AG10803 (cell line): ENCODE measurements at places on chromosomes 12 and 14.

GRCh38 chr14:98210045-98210672 lies 1061.8 kb downstream of the BCL11B start:
- no peak for DNase-seq

GRCh38 chr14:89498878-89499277 lies 81.8 kb upstream of the FOXN3 start:
- DNase-seq = no peak

DNA sequence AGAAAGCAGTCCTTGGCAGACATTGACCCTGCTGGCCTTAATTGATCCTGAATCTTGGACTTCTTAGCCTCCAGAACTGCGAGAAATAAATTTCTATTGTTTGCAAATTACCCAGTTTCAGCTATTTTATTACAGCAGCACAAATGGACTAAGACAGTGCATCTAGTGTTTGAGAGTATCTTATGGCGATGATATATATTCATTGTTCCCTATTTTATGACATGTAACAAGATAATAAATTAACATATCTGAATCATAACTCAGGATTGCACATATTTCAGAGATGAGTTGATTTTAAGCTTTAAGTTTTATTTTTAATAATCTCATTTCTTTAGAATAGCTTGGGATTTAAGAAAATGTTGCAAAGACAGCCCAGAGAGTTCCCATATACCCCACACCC lies 167.4 kb upstream of the FOXG1 start:
- no peak for DNase-seq

DNA sequence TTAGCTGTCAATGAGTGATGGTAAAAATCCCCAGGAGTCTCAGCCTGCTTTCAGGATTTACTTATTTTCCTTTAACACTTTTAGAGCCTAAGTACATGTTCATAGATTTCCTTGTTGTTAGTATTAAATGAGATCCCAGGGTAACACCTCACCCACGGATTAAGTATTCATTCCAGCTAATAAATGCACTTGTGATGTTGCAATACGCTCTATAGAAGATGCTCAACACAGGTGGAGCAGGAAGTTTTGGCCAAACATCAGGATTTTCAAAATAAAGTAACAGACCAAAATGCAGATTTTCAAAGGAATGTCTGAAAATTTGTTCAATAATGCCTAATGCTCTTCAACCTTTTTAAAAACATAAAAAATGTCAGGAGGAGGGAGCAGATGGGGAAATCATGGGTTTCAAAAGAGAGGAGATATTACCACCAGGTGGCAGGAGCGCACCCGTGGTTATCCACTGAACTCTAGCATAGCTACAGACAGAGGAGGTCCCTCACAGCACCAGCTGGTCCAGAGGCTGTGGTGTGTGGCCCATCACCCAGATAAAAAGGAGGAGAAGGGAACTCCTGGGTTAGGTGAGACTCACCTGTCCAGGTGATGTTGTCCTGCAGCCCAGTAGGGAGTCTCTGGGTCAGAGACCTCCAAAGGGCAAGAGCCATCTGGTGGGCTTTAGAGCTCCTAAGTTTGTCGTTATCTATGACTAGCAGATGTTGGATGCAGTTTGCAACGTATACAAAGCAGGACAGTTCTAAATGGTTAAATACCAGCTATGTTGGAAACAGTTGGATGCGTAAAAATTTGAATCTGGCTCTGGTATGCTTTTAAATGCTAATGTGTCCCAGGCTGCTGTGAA lies 1158.4 kb upstream of the TMEM132C start:
- DNase-seq = peak; percentile 64

- no peak for DNase-seq
Measured at GRCh38 chr14:39673734-39674133, 241.5 kb upstream of the FBXO33 start.

DNA sequence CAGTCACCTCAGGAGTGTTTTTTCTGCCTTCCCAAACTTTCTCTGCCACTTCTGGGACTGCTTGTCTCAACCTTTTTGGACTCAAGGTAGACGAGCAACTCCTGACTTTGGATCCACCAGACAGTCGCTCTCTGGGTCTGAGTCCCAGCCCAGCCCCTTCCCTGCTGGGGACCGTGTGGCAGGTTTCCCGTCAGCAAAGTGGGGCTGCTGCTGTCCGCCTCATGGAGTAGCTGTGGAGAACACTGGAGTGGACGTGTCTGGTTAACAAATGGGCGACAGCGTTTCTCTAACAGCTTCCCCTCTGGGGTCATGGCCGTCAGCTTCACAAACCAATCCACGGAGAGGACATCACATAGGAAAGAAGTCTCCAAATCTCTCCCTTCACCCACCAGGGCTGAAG lies 54.8 kb downstream of the KCTD10 start:
- no peak for DNase-seq

GRCh38 chr14:74942608-74943007 lies 12.8 kb downstream of the PGF start:
- DNase-seq = no peak

DNA sequence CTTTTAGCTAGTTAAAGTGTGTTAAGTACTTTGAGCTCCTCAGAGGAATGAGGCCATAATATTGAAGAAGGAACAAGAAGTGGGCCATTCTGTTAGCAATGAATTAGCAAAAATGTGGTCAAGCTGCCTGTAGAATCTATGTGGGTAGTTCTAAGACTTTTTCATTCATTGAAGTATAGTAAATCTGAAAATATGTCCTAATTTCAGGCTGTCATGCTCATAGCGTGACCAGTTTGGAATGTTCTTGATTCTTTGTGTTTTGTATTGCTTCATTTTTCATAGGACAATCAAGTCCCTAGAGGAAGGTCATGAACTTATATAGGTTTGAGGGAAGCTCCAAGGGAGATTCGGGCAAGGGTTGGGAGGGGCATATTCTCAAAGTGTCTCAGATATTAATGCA lies 11.4 kb downstream of the ATP23 start:
- DNase-seq = no peak

DNA sequence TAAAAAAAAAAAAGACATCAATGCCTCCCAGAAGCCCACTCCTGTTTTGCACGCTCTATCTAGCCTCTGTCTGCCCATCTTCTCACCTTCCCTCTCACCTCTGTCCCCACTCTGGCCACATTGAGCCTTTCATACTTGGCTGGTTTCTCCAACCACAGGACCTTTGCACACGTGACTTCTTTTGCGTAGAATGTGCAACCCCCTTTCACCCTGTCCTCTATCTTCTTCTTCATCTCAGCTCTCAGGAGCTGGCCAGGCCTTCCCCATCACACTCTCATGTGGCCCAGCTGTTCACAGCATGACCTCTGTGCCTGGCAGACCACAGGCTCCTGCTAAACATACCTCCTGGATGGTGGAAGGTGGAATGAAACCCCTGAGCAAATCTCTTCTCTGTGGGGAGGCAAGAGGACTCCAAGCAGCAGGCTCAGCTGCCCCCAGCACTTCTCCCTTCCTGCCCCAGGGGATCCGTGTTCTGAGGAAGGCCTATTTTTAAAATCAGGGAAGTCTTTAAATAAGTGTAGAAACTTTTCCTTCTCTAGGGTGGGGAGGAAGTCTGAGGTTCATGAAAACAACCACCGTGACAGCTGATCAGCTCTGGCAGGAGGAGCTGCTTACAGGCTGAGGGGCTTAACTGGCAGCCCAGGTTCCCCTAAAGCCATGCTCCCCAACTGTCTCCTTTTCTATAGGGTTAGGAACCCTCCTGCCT lies 11.6 kb downstream of the HVCN1 start:
- DNase-seq = no peak

GRCh38 chr12:70823182-70823976 lies 97.2 kb downstream of the PTPRR start:
- DNase-seq = no peak

GRCh38 chr14:66649498-66649897 lies 141.6 kb downstream of the GPHN start:
- DNase-seq = no peak

DNA sequence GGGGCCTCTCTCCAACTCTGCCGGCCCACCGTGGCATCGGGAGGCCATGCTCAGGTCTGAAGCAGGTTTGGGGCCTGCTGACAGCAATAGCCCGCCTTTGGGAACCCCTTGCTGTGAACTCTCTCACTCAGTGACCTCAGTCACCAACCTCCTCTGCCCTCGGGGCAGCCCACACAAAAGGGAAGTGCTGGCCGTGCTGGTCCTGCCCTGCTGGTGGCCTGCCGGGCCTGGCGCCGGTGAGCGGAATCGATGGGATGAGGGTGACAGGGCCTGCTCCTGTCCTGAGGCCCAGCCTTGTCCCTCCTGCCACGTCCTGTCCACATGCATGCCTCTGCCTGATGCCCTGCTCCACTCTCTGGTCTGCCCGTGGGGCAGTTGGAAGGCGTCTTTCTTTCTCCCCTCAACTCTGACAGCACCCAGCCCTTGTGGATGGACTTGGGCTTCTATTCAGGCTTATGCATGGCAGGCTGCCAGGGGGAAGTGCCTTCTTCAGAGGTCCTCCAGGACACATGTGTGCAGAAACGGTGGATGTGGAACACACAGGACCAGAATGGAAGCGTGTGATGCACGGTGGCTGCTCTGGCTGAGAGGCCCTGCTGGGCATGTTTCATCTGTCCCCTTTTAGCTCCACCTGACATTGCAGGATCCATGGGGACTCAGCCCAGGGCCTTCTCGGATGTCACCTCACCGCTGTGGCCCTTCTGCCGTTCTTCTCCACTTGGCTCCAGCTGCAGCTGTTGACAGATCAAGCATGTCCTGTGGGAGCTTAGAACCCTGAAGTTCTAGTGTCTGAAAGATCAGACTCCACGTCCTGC lies 31.9 kb downstream of the IL31 start:
- no peak for DNase-seq

DNA sequence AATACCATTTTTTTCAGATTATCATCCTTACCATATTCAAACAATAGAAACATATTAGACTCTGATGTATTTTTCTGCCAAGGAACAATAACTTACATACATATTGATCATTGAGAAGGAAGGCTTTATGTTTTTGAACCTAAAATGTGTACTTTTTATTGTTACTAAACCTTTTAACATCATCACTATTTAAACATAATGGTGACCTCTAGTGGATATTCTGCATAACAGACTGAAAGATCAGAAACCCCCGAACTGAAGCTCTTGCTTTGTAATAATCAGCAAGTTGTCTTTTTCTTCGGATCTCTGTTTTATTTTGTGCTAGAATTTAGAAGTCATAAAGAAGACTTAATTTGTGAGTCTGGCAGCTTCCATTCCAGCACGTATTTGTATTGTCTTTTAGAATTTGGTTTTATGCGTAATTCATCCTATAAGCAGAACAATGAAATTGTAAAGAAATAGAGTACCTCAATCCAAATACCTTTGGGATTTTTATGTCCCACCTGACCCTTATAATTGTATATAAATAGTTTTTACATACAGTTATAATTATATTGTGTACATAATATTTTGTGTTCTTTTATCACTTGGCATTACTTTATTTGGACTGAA lies 125.9 kb upstream of the ATF1 start:
- peak; percentile 63 for DNase-seq

DNA sequence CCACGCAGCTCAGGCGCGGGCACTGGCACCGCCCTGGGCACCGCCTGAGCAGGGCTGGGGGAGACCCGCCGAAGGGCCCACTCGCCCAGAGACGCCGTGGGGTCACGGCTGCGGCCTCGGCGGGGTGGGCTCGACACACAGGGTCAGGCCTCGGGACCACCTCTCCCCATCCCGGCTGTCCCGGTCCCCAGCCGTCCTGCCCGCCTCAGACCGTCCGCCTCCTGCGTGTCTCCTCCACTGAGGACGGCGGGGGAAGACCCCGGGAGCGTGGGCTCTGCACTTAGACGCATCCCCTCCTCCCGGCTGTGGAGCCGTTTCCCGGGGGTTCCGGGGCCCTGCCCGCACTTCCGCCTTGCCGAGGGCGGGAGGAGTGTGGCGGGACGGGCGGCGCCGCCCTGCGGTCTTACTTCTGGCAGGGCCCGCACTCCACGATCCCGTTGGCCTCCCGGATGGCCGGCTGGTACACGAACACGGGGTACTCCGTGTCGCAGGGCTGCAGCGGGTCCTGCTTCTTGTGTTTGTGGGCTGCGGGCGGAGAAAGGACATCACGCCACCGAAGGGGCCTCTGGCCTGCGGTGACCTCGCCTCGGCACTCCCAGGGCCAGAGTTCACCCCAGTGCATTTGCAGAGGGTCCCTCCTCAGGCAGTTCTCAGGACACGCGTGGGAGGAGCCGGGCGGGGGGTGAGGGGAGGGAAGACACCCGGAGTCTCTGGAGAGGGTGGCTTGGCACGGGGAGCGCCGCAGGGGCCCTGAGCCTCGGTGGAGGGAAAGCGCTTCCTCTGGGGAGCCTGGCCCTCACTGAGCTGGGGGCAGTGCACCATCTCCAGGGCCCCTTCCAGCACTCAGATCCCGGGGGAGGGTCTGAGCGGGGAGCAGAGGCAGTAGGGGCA lies 23.1 kb upstream of the LRTM2 start:
- peak; percentile 26 for DNase-seq

- no peak for DNase-seq
Measured at GRCh38 chr14:80628547-80628946, 313.0 kb downstream of the CEP128 start.

DNA sequence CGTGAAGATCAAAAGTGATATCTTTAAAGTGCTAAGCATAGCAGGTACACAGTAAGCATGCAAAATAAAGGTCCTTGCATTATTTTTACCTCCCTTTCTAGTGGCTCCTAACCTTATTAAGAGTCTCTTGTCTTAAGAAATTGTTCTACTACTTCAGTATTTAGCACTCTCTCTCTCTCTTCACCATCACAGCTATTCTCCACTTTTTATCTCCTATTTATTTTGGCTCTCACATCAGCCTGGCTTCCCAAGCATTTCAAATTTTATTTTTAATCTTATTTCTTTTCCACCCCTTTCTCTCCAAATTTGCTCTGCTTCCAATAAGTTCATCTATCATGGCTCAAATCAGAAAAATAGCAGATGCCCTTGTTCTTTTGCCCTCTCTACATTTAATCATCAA lies 212.6 kb downstream of the RAD51B start:
- DNase-seq = no peak

DNA sequence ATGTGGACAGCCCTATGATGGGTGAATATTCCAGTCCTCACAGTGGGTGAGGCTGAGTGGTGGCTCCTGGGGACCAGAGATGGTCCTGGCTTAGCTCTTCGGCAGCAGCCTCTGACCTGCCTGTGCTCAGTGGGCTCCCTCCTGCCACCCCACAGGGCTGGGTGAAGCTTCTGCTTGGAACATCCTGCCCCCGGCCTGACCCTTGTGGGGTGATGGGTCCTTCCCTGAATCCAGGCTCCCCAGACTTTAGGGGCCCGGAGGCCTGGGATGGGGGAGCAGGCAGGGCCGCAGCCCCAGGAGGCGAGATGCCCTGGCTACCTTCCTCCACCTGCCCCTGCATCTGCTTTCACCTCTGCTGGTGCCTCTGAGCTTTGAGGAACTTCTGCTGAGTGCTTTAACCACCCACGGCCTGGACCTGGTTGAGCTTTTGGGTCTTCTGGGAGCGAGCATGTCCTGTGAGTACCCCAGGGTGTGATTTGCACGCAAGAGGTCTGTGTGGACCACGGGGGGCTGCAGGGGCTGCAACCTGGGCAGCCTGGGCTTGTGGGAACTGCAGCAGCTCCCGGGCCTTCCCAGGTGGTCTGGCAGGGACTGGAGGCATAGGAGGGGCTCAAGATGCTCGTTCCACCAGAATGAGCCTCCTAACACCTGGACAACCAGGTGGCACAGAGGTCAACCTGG lies 159.5 kb downstream of the KIF26A start:
- DNase-seq = no peak
